ENCODE measurements at places on chromosomes 11 and 22.

DNA sequence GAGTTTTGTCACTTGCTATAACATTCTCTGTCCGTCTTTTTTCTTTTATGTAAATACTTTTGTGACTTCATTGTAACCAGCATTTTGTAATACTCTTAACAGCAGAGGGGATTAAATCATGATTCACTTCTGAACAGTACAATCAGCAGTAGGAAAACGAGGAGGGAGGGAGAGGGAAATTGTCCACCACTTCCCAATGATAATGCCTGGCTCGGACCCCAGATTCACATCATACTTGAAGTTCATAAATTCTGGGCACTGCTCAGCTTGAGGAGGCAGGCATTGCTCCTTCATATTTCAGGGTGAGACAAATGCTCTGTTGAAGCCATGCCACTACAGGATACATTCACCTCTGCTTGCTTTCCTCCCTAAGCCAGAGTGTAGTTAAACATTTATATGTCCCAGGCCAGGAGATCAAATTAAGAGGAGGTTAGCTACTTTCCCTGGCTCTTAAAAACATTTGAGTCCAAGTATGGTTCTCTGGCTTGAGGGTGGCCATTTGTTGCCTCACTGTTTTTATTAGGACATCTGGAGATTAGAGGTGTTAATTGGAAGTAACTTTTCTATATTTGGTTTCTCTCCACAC is 129.0 kb upstream of the LDLRAD3 start:
- no peak for DNase-seq

DNA sequence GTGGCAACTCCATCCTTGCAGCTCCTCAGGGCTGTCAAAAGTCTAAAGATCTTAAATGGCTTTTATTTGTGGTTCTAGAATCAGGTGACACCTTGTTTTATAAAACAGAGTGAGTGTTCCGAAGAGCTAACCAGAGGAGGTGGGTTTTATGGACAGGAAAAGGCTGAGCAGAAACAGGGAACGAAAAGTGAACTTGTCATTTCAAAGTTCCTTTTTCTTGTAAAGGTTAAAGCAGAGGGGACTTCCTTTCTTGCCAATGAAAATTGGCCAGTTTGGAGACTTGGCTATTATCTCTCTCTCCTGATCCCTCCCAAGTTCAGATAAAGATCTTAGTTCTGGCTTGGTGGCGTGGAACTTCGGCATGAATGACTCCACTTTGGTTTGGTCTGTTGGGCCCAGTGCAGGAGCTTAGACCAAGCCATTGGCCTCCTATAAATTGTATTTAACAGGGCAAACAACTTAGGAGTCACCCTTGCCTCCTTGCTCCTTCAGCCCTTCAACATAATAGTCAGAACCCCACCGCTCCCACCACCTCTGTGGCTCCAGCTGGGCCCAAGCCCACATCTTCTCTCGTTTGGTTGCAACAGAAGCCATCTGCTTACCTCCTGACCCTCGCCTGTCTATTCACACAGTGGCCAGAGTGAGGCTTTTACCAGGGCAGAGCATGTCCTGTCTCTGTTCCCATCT is 102.4 kb upstream of the THY1 start:
- no peak for DNase-seq

GRCh38 chr11:21110415-21110814 is 441.0 kb downstream of the NELL1 start:
- no peak for DNase-seq

GRCh38 chr22:44304354-44304753 is 8.4 kb downstream of the SHISAL1 start:
- no peak for DNase-seq

GRCh38 chr11:1473786-1474185 is 12.8 kb downstream of the MOB2 start:
- no peak for DNase-seq

- DNase-seq = no peak
Observed at GRCh38 chr11:66847461-66848232, 4.4 kb downstream of the RCE1 start.

DNA sequence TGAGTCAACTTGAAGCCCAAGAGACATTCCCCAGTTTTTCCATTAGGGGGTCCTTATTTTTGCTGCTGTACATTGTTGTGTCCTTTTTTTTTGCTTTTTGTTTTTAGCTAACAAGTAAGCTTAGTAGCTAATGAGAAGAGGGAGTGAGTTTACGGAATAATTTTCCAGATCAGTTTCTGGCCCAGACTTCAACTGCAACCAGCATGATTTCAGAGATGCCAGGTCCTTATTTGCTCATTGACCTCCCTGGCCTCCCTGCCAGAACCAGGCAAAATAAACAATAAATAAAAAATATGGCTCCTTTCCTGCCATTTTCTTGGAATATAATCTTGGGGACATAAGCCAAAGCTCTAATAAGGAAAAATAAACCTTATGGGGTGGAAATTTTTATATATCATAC is 185.9 kb downstream of the FAT3 start:
- DNase-seq = no peak

GRCh38 chr11:17917556-17917955 is 95.3 kb downstream of the SERGEF start:
- DNase-seq = no peak

DNA sequence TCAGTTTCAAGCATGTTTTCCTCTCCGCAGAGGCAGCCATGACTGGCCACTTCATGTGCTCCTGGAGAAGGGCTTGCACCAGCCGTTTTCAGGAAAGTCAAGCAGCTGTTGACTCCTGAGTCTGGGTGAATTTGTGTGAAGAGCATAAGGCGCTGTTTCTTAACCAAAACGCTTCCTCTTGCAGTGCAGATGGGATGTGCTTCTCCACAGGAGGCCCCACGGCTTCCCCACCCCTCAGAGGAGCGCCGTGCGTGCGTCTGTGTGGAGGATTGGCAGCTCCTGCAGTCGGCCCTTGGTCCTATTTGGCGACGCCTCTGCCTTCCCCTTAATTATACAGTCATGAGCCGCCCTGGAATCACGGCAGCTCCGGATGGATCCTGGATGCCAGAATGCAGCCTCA is 54.1 kb upstream of the B3GAT1 start:
- no peak for DNase-seq

DNA sequence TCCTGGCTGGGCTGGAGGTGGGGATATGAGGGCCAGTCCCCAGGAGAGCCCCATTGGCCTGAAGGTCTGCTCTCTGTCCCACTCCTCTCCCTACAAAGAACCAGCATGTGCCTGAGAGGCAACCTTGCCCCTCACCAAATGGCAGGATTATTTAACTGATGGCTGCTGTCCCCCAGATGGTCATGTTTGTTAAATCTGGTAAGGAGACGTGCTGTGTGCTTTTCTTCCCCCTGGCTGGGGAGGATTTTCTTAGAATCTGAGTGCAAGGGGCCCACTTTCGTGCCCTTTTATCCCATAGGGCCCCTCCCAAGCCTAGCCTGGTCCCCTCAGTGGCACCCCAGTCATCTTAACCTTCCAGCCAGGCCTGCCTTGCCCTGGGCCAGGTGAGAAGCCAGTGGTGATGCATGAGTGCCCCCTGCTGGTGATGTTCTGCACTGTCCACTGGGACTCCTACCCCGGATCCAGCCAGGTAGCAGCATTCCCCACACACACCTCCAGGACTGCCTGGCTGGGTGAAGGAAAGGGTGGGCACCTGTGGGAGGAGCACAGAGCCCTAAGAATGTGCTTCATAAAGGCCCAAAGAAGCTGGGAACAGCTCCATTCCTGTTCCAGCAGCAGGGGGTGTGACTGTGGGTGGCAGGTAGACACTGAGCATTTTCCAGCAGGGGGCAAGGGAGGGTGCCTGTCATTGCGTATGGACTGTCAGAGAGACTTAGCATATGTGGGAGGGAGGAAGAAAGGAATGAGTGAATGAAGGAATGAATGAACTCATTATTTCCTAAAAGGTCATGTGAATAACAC is 28.9 kb downstream of the MFNG start:
- peak; percentile 23 for DNase-seq

- DNase-seq = no peak
Observed at GRCh38 chr11:528815-529727, 6.3 kb downstream of the HRAS start.

DNA sequence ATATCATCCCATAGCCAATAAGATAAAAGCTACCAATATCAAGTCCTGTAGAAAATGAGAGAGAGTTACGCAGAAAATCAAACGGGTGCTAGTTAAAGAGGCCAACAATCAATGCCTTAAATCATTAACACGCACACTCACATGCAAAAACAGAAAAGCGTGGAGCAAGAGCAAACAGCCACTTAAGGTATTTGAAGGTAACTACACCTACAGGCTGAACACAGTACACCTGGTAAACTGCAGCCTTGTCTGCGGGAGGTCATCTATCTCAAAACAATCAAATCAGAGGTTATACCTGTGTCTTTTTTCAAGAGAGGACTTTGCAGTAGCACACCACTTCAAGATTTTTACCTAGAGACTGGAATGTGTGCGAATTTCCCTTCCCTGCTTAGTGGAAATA is 23.6 kb downstream of the SLC35F2 start:
- no peak for DNase-seq

DNA sequence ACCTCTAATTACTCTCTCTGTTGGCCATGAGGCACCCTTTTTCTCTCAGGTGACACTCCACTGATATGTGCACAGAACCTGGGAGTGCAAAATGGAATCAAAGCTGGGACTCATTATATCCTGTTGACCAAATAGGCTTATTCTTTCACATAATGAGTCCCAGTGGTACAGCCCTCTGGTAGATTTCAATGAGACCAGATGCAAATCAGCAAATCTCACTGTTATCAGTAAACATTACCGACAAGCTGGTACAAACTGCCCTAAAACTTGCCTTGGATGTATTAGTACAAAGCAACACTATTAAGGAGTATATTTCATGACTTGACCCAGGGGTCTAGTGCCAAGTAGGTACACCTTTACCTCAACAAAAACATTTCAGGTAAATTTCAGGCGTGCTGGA is 128.3 kb downstream of the DDX10 start:
- DNase-seq = no peak

GRCh38 chr22:19904174-19904856 is 37.3 kb upstream of the COMT start:
- DNase-seq = no peak

- DNase-seq = no peak
Observed at GRCh38 chr11:6666302-6667183, 10.9 kb upstream of the DCHS1 start.

- no peak for DNase-seq
Observed at GRCh38 chr11:66072518-66072917, 2.4 kb downstream of the PACS1 start.

- no peak for DNase-seq
Observed at GRCh38 chr11:64687643-64688533, 35.1 kb downstream of the NRXN2 start.

DNA sequence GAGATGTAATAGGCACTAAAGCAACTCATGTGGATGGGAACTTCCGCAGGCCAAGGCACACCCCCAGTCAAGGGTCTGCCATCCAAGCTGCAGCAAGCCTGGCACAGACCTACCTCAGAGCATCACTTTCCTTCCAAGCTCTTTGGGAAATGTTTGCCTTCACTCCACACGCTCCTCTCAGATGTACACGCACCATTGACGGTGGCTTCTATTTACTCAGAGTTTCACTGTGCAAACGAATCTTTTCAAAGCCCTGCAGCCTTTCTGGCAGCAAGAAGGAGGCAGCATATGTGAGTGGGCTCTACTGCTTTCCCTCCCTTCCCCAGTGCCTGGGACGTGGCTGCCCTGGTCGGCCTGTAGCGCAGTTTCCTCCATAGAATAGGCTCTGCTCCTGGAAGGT is 60.9 kb upstream of the USP47 start:
- DNase-seq = no peak

- DNase-seq = no peak
Observed at GRCh38 chr11:84543367-84544159, 1083.6 kb downstream of the DLG2 start.

GRCh38 chr11:11416502-11416901 is 63.5 kb upstream of the CSNK2A3 start:
- DNase-seq = no peak

DNA sequence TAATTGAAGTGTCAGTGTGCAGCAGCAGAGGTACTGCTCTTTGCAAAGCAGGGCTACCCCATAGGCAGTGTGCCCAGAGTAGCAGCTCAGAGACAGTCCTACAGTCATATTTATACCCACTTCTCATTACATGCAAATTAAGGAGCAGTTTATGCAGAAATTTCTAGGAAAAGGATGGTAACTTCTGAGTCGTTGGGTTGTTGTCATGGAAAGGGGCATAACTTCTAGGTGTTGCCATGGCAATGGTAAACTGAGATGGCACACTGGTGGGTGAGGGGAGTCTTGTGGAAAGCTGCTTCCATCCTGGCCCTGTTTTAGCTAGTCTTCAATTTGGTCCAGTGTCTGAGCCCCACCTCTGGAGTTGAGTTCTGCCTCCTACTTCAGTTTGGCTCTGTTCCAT is 77.4 kb downstream of the MN1 start:
- DNase-seq = no peak

DNA sequence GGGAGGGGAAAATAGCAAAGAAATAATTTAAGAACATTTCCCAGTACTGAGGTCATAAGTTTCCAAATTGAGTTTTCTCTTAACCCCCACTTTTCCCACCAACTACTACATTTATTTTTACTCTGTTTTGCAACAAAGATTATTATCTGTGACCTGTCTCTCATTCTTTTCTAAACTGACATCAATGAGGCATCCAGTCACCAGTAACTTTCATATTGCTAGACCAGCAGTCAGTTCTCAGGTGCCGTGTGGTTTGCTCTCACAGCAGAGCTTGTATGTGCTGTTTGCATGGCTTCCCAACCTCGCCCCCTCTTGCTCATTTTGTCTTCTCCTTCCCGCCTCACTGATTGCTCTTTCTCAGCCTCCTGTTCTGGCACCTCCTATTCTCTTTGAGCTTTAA is 1091.3 kb downstream of the TBC1D22A start:
- no peak for DNase-seq

GRCh38 chr11:133982876-133983275 is 26.1 kb upstream of the IGSF9B start:
- DNase-seq = no peak

GRCh38 chr11:33531743-33532181 is 168.9 kb downstream of the C11orf91 start:
- no peak for DNase-seq

DNA sequence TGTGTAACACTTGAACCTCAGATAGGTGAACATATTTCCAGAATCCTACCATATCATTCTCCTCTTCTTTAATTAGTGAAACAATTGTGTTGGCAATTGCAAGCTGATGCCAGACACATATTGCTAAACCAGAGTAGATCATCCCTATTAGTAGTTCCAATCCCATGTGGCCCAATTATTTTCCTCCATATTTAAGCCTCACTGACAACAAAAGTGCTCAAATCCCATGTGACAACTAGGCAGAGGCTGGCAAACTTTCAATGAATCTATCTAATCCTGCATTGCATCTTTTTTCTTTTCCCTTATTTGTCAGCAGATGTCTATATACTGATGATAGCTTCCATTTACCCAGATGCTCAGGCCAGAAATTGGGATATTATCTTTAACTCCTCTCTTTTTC is 90.4 kb downstream of the GRIA4 start:
- DNase-seq = no peak

GRCh38 chr11:130431331-130431773 is 2.9 kb upstream of the ADAMTS8 start:
- DNase-seq = peak; percentile 59

GRCh38 chr11:1484695-1485503 is 1.7 kb downstream of the MOB2 start:
- no peak for DNase-seq

- DNase-seq = no peak
Observed at GRCh38 chr11:123086305-123086704, 24.4 kb upstream of the HSPA8 start.

GRCh38 chr11:91350931-91351330 is 873.7 kb upstream of the FAT3 start:
- no peak for DNase-seq

- peak; percentile 23 for DNase-seq
Observed at GRCh38 chr11:118290923-118291322, 13.6 kb upstream of the CD3E start.

Data from RKO (cell line).